Inflammatory macrophage treated with lipopolysaccharide for 4 hours (primary cell): ENCODE measurements at places on chromosomes 16 and 17.
A peak's percentile ranks its signal among the peaks of the same experiment; 100 is the strongest.

- DNase-seq: peak; percentile 12
Measured at GRCh38 chr16:71311553-71312158, 22.5 kb upstream of the CMTR2 start.

GRCh38 chr16:88903267-88903666 lies 36.8 kb upstream of the PABPN1L start:
- no peak for DNase-seq

- DNase-seq: no peak
Measured at GRCh38 chr17:28125526-28126378, 83.3 kb downstream of the NLK start.

- no peak for DNase-seq
Measured at GRCh38 chr16:87562201-87562600, 40.1 kb upstream of the JPH3 start.

- peak; percentile 55 for DNase-seq
Measured at GRCh38 chr17:31491376-31492131, 100.1 kb downstream of the RAB11FIP4 start.

DNA sequence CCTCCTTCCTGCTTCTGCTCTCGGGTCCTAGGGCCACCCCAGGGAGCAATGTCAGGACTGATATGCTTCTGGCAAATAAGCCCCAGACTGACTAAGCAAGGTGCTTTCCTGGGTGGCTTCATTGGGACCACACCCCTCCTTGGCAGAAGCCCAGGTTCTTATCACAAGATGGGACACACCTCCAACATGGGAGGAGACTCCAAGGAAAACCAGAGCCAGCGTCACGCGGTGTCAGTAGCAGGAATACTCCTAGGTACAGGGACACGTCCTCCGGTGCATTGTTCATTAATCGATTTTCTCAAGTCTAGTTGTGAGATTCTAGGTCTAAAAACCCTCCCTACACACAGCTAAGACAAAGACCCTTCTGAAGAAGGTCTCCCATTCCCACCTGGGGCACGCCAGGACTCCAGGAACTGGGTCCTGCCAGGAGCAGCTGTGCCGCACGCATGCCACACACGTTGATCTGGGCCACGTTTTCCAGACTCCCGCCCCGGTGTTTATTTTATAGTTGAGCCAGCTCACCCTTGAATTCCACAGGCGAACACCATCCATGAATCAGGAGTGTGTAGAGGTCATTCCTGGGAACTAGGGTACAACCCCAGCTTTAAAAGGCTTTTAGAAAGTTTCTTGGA lies 30.8 kb downstream of the FA2H start:
- DNase-seq: no peak

GRCh38 chr17:40558300-40558889 lies 6.9 kb downstream of the CCR7 start:
- no peak for DNase-seq

GRCh38 chr17:50768346-50768761 lies 1.0 kb upstream of the ANKRD40CL start:
- no peak for DNase-seq

GRCh38 chr16:9860876-9861275 lies 321.4 kb downstream of the GRIN2A start:
- no peak for DNase-seq

DNA sequence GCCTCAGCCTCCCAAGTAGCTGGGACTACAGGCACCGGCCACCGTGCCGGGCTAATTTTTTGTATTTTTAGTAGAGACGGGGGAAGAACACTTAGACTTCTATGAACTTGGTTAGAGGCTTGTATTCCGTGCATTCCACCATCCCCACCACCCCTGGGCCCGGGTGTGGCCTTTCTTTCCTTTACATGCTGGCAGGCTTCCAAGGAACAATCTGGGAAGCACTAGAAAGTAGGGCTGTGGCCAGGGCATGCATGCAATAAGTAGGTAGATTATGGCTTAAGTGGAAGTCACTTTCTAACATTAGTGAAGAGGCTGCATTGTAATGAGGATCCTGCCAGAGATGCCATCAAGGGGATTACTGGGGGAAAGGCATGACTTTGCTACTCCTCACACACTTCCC lies 171.6 kb downstream of the SHISA6 start:
- DNase-seq: no peak

DNA sequence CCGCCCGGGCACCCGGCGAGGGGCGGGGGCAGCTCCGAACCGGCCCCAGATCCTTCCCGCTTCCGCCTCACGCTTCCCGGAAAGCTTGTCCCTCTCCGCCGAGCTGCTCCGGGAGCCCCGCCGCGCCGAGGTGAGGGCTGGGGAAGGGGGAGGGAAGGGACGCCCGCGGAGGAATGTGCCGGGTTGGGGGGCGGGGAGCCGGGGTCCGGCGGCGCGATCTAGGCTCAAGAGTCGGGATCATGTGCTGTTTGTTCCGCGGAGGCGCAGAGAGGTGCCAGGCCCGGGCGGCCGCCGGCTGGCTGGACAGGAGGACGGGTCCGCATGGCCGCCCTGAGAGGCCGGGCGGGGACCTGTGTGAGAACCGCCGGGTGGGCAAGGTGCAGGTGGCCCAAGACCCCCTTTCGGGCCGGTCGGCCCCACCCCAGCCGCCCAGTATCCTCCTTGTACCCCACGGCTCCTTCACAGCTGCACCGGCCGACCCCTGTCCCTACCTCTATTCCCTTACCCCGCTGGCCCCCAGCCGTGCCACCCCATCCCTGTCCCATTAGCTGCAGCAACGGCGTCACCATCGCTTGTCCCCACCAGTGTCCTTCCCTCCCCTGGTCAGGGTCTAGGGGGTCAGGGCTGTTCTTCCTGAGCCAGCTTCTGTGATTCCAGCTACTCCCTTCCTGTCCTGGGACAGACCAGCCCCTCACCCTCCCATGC lies 429 bp downstream of the KIF1C start:
- no peak for DNase-seq

DNA sequence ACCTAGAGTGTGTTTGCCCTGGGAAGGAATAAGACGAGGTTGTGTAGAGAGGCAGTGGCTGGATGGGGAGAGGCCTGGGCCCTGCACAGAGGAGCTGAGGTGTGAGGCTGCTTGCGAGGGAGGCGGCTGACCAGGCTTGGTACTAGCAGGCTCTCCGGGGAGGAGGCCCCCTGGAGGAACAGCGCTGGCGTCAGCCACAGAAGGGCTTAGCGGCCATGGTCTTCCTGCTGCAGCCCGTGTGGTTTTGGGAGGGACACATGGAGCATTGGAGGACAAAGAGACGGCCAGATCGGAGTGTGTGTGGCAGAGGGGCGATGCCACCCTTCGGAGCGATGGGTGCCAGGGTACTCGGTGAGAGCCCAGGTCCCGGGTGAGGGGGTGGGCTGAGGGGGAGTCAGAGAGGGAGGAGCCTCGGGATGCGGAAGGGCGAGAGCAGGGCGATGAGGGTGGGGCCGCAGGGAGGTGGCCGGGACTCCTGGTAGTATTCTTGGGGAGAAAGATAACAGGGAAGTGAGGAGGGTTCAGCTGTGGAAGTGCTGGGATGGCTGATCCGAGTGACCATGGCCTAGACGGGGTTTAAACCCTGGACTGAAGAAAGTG lies 8.3 kb downstream of the BANP start:
- DNase-seq: no peak

DNA sequence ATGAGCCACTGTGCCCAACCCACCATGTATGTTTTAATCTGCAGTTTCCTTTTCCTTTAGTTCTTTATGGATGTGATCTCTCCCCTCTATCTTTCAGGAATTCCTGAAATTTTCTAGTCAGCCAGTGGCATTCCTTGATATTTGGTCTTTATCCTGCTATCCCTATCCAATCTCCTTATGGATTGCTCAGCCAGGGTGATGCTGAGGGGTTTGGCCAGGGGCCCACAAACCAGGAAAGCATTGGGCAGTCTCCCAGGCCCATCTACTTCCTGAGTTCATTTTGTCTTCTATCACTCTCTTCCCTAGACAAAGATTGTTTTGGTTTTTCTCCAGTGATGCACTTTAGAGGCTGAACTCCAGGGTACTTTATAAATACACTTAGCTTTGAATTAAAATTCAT lies 115.9 kb downstream of the KATNIP start:
- no peak for DNase-seq

- no peak for DNase-seq
Measured at GRCh38 chr17:2837147-2837561, 40.9 kb downstream of the RAP1GAP2 start.

GRCh38 chr17:33390479-33391176 lies 97.5 kb upstream of the ASIC2 start:
- DNase-seq: no peak

GRCh38 chr16:75093598-75094540 lies 22.7 kb downstream of the LDHD start:
- no peak for DNase-seq

DNA sequence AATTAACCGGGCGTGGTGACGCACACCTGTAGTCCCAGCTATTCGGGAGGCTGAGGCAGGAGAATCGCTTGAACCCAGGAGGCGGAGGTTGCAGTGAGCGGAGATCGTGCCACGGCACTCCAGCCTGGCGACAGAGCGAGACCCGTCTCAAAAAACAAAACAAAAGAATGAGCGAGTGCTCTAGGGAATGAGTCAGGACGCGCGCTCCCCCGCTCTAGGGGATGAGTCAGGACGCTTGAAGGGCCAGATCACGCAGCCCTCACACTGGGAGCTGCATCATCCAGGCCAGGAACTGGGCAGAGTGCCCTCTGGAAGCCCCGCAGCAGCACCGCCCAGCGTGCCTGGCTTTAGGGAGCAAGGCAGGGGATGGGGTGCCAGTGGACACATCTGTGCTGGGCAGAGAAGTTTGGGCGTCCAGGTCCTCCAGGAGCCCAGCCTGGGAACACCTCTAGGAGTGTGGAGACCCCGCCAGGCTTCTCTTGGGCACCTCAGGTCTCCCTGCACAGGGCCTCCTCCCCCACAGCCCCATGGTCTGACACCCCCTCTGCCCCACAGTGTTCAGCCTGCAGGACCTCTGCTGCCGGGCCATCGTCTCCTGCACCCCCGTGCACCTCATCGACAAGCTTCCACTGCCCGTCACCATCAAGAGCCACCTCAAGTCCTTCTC lies 3.9 kb upstream of the WFIKKN1 start:
- no peak for DNase-seq
